ENCODE measurements at places on chromosomes 5 and 9.

DNA sequence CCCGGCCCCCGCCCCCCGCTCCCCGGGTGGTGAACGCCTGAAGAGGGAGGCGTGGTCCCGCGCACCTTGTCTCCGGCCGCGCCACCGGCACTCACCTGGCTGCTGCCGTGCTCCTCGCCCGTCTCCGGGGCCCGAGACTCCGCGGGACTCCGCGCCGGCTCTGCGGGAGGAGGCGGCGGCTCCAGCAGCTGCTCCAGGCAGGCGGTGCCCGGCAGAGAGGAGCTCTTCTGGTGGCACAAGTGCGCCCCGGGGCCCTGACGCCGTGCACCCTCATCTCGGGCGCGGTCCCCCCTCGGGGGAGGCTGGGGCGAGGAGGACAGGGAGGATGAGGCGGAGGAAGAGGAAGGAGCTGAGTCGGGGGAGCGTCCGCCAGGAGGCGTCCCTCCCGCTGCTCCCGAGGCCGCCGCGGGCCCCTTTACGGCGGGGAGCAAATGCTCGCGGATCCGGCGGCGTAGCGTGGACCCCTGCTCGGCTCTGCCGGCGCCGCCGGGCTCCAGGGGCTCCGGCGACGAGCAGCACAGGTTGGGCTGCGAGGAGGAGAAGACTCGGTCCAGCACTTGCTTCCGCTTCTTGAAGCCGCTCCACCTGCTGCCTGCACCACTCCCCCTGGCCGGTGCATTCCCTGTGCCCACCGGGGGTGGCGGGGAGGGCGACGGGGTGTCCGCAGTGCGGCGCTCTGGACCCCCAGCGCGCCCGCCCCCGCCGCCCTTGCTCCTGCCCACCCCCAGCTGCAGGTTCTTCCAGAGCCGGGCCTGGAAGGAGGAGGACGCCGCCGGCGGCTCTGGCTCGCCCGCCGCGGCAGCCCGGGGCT is 928 bp downstream of the MCTP1 start:
- peak overlapping the region; percentile 39 for H3K4me3 ChIP-seq
- H3K4me1 ChIP-seq: no peaks in the 10 kb centered on the region
- peaks cover 10% of the 10 kb centered on the region for H3K27me3 ChIP-seq

DNA sequence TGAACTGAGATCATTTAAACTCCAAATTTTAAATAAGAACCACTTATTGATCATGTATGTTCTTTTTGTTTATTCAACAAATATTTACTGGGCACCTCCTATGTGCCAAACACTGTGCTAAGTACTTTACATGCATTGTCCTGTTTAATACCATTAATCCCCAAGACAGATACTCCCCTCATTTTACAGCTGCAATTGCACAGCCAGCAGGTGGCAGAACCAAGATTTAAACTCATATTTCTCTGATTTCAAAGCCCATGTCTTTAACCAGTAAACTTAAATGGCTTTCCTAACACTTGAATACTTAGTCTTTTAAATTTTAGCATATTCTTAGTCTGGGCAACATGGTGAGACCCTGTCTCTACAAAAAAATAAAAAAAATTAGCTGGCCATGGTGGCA is 43.4 kb upstream of the KIAA1958 start:
- H3K27ac ChIP-seq: no peak overlapping the region
- no peak overlapping the region for H3K4me3 ChIP-seq
- peak; percentile 7 for DNase-seq
- no peaks in the 10 kb centered on the region for H3K27me3 ChIP-seq

DNA sequence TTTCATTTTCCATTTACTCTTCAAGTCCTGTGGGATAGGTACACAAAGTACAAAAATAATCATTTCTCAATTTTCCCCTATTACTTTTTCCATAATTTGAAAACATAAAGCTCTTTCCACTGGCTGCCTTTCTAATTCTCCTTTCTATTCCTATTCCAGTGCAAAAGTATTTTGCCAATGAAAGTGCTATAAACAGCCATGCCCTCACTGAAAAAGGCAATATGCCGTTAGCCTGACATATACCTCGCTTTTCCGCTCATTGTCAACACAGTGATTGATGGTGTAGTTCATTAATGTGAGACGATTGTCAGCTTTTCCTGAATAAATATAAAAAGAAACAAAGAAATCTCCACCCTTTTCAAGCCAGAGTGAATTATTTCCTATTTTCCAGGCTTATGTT is 97.5 kb downstream of the EBF1 start:
- H3K27ac ChIP-seq: no peak overlapping the region
- H3K36me3 ChIP-seq: no peaks in the 10 kb centered on the region
- no peak for DNase-seq
- no peaks in the 10 kb centered on the region for H3K4me1 ChIP-seq

- H3K4me1 ChIP-seq: no peaks in the 10 kb centered on the region
- H3K36me3 ChIP-seq: peaks cover 8% of the 10 kb centered on the region
- H3K4me3 ChIP-seq: no peak overlapping the region
- H3K27ac ChIP-seq: no peak overlapping the region
- no peaks in the 10 kb centered on the region for H3K27me3 ChIP-seq
Observed at GRCh38 chr5:160092960-160093707, 26.1 kb downstream of the PWWP2A start.

GRCh38 chr5:98938464-98938863 is 9.7 kb upstream of the CHD1 start:
- H3K4me3 ChIP-seq: no peak overlapping the region
- H3K36me3 ChIP-seq: no peaks in the 10 kb centered on the region
- no peaks in the 10 kb centered on the region for H3K27me3 ChIP-seq
- H3K27ac ChIP-seq: no peak overlapping the region

DNA sequence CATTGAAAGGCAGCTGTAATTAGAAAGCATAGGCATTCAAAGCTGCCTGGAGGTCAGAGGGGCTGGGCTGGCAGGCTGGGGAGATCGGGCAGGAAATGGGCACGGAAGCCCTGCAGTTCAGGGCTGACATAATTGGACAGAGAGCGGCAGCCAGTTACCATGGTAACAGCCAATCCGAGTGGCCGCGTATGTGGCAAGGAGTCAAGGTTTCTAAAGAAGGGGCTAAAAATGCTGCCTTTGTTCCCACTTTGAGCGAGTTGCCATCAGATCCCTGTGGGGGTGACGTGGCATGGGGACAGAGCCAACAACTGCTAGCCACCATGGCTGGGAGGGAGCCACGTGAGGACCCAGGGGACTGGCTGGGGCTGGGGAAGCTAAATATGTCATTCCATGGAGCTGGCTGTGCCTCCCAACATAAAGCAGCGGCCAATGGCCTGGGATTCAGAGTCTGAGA is 44.7 kb upstream of the NDFIP1 start:
- H3K27me3 ChIP-seq: no peaks in the 10 kb centered on the region
- DNase-seq: peak; percentile 80
- H3K4me1 ChIP-seq: no peaks in the 10 kb centered on the region

DNA sequence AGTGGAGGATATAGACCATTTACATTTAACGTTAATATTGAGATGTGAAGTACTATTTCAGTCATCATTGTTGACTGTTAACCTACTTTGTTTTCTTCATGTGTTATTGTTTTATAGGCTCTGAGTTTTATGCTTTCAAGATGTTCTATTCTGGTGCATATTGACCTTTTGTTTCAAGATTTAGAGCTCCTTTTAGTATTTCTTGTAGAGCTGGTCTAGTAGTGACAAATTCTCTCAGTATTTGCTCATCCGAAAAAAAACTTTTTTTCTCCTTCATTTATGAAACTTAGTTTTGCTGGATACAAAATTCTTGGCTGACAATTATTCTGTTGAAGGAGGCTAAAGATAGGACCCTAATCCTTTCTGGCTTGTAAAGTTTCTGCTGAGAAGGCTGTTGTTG is 91.3 kb downstream of the INVS start:
- no peaks in the 10 kb centered on the region for H3K36me3 ChIP-seq
- peaks cover 1% of the 10 kb centered on the region for H3K4me1 ChIP-seq
- DNase-seq: no peak
